ENCODE measurements at places on chromosomes 1 and 21. TPM values are rescaled to one million over a fixed set of nuclear protein-coding genes. Genes with fewer than 3 reads are reported as not detected.

The OR2L13 gene
- total RNA-seq, result not detected

The PFDN2 gene
- 159 TPM for total RNA-seq

The CLIC6 gene
- total RNA-seq, result 0.52 TPM

The FTCD gene
- total RNA-seq, result not detected

The KCNQ4 gene
- 0.25 TPM for total RNA-seq

The RYR2 gene
- total RNA-seq, result 0.08 TPM
